ENCODE measurements at places on chromosomes 12 and 14.

GRCh38 chr12:44223736-44224135 is 387.9 kb downstream of the TMEM117 start:
- no peak for DNase-seq

- no peak for DNase-seq
These were observed 98.3 kb downstream of the TTC7B start for GRCh38 chr14:90717916-90718315.

- DNase-seq: no peak
These were observed 26.2 kb downstream of the RTRAF start for GRCh38 chr14:52015411-52016030.

DNA sequence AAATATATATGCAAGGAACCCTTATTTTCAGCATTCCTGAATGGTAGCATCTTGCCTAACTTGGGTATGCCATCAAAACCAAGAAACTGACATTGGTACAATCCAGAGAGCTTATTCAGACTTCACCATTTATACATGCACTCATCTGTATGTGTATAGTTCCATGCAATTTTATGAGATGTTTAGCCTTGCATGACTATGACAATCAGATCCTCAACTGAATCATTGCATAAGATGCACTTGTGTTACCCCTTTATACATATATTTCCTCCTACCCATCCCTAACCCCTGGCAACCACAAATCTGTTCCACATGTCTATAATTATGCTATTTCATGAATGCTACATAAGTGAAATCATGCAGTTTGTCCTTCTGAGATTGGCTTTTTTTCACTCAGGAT is 37.0 kb upstream of the PPFIBP1 start:
- DNase-seq: no peak

- no peak for DNase-seq
These were observed 18.8 kb upstream of the MAGOHB start for GRCh38 chr12:10632226-10632625.

- DNase-seq: no peak
These were observed 50.6 kb upstream of the HIGD1C start for GRCh38 chr12:50901685-50902113.

GRCh38 chr14:51663783-51664326 is 12.1 kb downstream of the FRMD6 start:
- no peak for DNase-seq

DNA sequence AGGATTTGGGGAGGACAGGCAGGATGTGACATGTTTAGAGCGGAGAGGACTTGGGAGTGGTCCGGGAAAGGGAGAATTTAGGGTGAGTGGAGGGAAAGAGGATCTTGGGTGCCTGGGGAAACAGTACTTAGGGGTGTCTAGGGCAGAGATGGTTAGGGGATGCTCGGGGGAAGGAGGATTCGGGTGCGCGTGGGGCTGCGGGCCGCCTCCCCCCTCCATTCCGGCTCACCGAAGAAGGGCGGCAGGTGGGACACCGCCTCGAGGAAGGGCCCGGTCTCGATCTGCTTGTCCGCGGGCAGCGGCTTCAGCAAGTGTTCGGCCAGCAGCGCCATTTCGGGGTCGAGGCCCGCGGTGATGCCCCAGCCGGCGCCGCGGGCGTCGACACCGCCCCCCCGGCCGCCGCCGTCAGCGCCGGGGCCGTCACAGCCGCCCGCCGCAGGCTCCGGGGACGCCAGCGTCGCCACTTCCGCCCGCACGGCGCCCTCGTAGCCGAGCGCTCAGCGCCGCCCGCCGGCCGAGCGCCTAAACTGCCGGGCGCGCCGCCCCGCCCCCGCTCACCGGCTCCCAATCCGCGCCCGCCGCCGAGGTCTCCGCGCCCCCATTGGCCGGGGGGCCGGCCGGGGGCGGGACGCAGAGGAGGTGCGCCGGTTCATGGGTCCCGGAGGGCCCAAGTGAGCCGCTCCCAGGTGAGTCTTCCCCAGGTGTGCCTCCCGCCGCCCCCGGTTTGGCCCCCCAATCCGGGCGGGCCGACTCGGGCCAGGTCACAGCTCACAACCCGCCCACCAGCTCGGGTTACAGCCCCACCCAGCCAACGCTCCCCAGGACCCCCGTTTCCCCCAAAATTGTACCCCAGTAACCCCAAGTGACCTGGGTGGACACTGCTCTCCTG is at the start of gene GLTP:
Gene GLTP, minus strand, starts transcription at position 499 of the 889 bp plus-strand sequence. Its CDS starts 167 bp downstream, at position 332.
- no peak for DNase-seq

DNA sequence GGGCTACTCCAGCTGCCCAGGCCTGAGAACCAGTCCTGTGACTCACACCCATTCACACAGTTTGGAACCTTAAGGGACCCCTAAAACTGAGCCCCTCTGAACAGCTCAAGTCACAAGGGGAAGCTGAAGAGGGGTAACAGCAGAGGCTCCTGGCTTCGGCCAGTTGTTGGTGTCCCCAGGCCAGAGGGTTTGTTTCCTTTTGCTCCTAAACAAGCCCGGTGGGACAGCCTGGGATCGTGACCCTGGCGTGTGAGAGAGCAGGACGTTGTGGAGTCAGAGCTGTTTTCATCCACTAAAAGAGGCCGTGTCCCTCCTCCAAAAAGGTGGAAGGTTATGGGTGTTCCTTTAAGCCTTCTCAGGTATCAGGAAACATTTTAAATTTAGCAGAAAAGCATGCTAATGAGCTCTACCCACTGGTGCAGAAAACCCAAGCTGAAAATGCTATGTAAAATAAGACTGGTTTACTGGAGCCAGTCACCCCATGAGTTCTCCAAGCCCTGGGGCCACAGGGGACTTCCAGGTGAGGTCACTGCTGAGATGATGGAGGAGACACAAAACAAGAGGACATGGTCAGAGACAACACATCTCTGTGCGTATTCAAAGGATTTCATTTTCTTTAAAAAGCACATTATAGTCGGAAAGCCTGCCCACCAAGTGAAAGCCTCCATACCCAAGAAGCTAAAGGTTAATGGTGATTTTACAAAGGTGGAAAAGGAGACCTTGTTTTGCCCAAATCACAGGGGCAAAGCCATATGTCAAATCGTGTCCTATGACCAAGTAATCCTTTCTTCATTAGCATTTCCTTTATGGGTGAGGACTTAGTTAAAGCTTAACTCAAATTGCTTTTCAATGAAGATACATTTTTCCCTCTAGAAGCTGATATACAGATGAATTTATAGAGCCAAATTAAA is 14.1 kb downstream of the PRKAB1 start:
- no peak for DNase-seq

DNA sequence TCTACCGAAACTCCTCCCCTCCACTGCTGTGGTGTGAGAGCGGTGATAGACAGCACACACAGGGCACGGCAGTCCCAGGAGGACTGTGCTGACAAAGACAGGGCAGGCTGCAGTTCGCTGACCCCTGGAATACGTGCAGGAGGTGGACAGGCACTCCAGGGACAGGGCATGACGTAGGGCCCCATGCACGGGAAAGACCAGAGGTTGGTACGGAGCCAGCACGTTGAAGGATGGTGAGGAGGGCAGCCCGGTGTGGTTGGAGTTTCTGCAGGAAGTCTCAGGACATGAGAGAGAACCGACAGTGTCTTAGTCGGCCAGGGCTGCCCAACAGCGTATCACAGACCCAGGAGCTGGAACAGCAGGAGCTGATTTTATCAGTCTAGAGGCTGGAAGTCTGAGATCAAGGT is 254.2 kb upstream of the FKBP4 start:
- no peak for DNase-seq

GRCh38 chr12:66188584-66189485 is at the start of gene IRAK3:
IRAK3 (plus strand) TSS chr12:66189214; CDS start chr12:66189300, 86 bp downstream.
- no peak for DNase-seq

GRCh38 chr12:91988086-91988923 is 157.3 kb downstream of the BTG1 start:
- no peak for DNase-seq

DNA sequence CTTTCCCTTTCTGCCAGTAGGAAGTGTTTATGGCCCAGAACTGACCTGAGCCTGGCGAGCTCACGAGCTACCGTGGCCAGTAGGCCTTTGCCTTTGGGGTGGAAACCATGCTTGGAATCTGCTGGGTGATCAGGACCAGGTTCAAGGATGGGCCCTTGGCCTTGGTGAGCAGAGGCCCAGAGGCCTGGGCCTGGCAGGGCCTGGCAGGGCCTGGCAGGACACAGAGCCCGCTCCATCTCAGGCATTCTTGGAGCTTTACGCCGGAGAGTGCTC is 184.8 kb upstream of the RTL1 start:
- no peak for DNase-seq

GRCh38 chr12:117438809-117439208 is 77.4 kb upstream of the NOS1 start:
- DNase-seq: no peak

DNA sequence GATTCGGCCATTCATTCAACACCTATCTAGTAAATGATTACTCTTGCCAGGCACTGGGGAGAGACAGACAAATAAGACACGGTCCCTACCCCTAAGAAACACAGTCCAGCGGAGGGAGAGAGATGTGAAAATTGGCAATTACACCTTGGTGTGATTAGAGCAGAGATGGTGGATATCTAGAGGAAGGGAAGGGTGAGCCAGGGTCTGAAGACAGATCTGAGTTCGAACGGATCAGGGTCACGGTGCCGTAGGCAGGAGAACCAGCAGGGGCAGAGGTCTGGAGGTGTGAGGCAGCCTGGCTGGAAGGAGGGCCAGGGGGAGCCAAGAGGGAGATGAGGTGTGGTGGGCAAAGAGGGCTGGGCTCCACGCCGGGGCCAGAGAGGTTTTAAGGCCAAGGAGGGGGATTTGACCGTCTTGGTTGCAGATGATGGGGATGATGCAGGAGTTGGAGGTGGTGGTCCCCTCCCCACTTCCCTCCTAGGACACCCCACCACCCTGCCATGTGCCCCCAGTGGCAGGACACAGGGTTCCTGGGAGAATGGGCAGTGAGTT is 27.1 kb downstream of the FAM222A start:
- DNase-seq: no peak

DNA sequence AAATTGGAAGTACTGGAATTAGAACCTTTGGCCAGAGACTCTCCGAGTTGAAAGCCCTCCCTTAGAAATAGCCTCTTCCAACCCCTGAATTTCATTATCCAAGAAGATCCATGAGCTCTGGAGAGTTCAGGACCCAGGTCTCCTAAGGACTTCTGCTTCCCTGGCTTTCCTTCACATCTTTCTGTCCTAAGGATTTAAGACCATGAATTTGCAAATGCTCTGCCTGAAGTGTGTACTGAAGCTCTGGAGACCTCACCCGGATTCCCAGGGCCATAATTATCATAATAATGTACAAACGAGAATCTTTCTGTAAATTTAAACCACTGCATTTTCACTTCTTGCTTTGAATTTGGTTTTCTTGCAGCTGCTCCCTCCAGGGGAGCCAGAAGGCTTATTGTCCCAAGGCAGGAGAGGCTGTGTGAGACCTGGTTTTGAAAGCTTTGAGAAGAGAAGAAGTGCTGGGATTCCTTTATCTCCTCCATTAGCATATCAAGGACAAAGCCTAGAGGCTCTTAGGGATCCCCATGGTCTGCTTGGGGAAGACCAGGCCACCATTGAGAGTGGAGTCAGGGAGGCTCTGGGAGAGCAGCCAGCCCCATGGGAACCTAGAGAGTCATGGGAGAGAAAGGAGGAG is 41.1 kb downstream of the GLRX5 start:
- no peak for DNase-seq

DNA sequence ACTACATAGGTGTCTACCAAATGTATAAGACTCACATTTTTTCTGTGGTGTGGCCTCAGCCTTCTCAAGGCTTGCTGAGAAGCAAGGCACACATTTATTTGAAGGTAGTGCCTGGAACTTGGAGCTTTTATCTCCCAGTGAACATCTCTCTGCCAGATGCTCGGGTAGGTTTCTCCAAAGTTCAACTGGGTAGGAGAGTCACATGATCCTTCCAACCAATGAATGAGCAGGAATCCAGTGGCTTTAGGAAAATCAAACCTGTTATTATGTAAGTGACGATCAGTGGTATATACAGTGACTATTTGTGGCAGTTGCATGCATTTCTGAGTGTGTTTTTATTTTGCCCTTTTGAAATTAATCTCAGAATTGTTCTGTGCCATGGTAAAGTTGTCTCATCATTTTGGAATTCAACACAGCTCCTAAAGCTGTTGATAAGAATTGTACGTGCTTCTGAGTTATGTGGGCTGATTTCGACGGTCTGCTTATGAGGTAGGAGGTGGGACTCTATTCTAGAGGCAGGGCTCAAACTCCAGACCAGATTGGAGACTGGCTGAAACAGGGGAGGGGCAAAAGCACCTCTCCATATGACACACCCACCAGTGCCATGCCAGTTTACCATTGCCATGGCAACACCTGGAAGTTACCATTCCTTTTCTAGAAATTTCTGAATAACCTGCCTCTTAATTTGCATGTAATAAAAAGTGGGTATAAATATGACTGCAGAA is 57.6 kb downstream of the EID3 start:
- no peak for DNase-seq

GRCh38 chr12:106942775-106943174 is 12.9 kb upstream of the TMEM263 start:
- DNase-seq: no peak

DNA sequence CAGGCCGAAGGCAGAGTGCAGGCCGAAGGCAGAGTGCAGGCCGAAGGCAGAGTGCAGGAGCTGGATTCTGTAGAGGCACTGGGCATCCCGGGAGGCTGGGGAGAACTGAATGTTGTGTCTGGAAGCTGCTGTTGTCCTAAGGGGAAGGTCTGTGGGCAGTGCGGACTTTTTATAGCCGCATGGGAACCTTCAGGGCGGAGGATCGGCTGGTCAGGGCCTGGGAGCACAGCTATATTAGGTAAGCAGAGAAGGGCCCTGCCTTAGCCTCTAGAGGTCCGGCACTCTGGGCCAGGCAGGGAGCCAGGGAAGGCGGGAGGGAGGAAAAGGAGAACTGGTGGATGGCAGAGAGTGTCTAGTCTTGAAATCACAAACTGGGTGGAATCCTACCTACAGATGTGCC is 14.2 kb downstream of the CABP1 start:
- no peak for DNase-seq

GRCh38 chr12:58030566-58031279 is 89.4 kb downstream of the ATP23 start:
- no peak for DNase-seq

- no peak for DNase-seq
These were observed 277.0 kb downstream of the TMEM132C start for GRCh38 chr12:128543971-128544370.

DNA sequence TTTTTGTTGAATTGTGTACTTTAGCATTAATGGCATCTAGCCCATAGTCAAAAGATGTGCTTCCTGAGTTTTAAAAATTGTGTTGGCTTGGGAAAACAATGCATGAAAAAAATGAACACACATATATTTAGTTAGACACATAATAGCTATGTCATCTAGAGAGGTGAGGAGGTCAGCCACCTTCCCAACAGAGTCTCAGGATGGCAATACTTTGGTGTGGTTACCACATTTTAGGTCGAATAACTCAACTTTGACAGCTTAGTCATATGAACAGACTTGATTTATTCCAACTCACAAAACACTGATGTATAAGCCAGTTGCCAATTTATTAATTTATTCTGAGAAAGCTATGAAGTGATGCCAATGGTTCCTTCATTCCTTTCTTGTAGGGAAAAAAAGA is 114.0 kb downstream of the ETNK1 start:
- DNase-seq: no peak
